ENCODE measurements at places on chromosomes 7 and 10. TPM values are rescaled to one million over a fixed set of nuclear protein-coding genes. Genes with fewer than 3 reads are reported as not detected.
A peak's percentile ranks its signal among the peaks of the same experiment; 100 is the strongest.

DNA sequence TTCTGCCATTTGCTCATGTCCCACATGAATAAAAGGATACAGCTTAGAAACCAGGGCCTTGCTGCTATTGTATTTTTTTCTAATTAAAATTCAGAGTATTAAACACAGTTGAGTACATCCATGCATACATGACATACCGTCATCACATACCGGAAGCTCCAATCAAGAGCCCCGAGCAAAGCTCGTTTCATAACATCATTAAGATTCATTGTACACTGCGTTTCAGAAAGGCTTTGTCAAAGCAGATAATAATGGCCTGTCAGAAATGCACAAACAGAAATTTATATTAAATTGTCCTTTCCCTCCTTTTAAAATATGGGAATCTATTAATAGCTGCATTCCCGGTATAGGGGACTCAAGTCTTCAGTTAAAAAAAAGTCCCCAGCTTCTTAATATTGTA is 103.4 kb downstream of the PRTFDC1 start:
- DNase-seq = no peak

DNA sequence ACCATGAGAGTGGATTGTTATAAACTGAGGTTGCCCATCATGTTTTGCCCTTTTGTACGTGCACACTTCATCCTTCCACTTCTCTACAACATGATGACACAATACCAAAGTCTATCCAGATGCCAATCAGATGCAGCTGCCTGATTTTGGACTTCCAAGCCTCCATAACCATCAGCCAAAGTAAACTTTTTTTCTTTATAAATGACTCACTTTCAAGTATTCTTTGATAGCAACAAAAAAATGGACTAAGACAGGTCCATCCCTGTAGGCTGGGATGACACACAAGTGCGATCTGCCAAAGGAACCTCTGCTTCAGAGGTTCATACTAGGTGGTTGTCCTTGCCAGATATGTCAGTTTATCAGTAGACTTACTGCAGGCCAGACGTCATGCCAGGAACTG is 320.2 kb upstream of the FZD1 start:
- DNase-seq = no peak

DNA sequence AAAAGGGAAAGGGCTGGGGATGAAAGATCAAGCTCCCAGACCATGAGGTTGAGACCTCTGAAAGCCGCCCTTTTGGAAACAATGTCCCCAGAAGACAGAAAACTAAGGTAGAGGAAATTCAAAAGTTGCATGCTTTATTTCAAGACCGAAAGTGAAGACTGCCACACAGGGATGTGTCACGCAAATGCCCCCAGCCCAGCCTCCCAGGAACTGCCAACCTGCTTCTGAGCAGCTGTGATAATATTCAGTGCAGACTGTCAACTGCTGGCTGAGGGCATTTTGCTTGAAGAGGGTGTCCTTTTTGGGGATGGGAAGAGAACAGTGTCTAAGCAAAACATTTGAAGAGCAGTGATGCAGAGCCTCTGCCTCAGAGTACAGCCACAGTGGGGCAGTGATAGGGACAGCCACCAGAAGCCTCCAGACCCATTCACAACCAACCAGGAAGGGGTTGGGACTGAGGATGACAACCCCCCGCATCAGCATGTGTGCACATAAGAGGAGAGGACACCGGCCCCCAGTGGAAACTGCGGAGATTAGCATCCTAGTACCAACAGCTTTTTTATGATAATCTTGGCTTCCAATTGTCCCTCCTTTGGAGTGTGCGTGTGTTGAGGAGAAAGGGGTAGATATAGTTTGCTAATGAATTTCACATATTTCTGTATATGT is 34.7 kb upstream of the NFE2L3 start:
- no peak for DNase-seq

- DNase-seq = no peak
These were observed 100.9 kb downstream of the FOXL3 start for GRCh38 chr7:390761-391410.

GRCh38 chr10:964988-965417 is 23.2 kb upstream of the GTPBP4 start:
- DNase-seq = no peak

- DNase-seq = no peak
These were observed 197.8 kb upstream of the TCF7L2 start for GRCh38 chr10:112752288-112752687.

DNA sequence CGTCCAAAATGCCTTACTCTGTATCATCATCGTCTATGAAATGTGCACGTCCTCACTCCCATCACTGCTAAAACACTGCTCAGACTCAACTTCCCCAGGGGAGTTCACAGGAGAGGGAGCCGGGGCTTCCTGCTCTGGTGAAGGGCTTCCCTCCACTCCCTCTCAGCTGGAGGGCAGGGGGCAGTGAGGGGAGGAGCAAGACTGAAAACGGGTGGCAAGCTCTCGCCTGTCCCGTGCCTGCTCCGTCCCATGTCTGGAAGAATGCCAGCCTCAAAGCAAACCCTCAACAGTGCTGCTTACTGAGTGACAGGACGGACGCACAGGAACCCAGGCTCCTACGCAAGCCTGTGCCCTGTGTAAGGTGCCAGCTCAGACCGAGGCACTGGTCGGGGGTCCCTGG is 25.1 kb downstream of the PRKAG2 start:
- no peak for DNase-seq

DNA sequence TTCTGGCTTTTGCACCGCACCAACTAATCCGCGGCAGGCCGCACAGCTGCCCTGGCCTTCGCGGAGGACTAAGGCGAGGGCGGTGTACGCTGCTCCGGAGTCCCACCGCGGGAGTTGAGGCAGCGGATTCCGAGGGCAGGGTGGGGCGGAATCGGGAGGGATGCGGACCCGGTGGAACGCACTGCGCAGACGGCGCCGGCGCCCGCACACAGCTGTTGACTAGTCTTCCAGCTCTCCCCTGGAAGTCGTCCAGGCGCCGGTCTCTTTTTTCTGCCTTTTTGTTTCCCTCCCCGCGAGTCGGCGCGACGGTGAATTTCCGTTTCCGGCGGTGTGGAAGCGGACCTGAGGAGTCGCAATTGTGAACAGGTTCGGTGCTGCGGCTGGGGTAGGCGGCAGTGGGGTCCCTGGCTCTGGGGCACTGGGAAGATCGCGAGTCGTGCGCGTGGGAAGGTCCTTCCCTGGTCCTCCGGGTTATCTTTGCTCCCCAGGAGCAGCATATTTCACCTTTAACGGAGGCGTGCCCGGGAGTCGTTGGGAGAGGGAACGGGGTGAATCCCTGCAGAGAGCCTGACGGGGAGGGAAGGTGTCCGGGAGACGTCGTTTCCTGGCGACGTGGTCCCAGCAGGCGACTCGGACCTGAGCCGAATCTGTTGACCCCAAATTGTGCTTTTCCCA is at the start of gene ASAH2B:
Gene ASAH2B (plus strand): TSS at position 319 of the 675 bp plus-strand sequence. CDS start 5,195 bp downstream, outside the sequence.
- DNase-seq = peak; percentile 88

- no peak for DNase-seq
These were observed 152.3 kb downstream of the BTAF1 start for GRCh38 chr10:92075829-92076228.

DNA sequence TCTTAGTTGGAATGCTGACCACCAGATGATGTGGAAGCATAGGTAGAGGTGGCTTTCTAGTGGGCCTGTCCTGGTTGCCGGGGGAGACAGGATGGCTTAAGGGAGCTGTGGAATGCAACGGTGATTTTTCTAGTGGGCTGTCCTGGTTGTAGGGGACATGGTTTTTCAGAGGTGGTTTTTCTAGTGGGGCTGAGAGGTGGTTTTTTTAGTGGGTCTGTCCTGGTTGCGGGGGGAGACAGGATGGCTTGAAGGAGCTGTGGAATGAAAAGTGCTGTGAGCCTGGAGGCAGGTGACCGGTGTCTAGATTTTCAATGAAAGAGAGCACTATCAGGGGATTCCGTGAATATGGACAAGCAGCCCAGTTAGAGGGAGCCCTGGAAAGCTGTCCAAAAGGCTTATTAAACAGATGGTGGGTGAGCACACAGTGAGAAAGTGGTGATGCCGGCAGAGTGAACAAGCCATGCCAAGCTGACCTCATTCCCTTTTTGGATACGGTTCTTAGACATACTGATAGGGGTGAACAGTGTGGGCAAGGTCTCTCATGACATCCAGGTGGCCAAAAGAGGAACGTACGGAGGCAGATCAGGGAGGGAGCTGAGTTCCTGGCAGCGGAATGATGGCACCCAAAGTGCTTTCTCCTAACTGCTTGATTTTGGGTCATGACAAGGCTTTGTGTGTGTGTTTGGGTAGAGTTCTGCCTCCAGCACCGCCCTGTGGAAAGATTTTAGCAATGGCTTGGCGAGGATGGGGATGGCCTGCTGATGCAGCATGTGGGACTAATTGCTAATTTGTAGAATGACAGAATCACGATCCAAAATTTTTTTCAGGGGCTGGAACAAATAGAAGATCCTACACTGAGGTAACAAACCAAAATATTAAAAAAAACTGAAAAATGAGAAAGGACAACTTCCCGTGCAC is 126.6 kb downstream of the TMEM178B start:
- no peak for DNase-seq

DNA sequence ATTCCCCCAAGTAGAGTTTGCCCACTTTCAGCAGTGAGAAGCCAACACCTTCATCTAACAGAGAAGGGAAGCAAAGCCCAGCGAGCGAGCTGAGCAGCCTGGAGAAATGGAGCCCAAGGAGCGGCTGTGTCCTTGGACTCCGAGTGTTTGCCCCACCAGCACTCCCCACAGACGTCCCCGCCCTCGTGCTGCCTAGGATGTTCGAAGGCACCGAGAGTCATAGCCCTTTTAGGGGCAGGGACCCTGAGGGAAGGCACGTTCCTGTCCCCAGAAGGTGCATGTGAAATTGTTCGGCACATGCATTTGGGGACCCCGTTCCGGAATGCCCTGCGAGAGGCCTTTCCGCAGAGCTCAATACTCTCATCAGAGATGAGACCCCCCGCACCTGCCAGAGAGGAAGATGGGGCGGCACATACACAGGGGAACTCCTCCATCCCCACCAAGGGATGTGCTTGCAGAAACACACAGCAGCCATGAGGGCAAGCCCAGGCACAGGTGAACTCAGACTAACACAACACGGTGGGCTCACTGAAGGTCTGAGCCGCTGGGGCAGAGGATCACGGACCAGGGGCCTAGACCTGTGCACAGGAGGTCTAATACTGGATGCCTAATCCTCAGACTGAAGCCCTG is 131.0 kb downstream of the DLG5 start:
- DNase-seq = no peak

DNA sequence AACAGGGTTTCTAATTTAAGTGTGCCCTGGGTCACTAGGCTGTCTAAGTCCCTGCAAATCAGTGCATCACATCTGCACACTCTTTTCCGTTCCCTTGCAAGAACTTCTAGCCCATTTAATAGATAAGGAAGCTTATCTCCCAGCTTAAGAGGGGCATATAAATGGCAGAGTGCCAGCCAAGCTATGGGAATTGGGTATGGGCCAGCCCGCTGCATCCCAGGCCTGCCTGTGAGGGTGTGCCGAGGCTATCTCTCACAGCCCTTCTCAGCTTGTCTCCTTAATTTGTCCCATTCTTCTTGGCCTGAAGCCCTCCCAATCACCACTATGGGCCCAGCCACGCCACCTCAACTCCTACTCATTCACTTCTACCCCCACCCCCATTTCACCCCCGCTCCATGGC is 14.7 kb downstream of the AQP1 start:
- DNase-seq = peak; percentile 2

GRCh38 chr7:96314402-96315124 is 7.3 kb downstream of the SLC25A13 start:
- no peak for DNase-seq

Gene EFCAB10
- not detected for total RNA-seq

Gene NKX1-2
- not detected for total RNA-seq

Gene SFTPA1
- not detected for total RNA-seq

Gene CUZD1
- total RNA-seq = 1.1 TPM

Gene PTPRN2
- total RNA-seq = 12.5 TPM

Gene PPP1R17
- total RNA-seq = not detected

Gene GRB10
- 13.0 TPM for total RNA-seq

All from mucosa of descending colon (tissue), 3 donors.